ENCODE measurements at places on chromosomes 5 and 9. TPM values are rescaled to one million over a fixed set of nuclear protein-coding genes. Genes with fewer than 3 reads are reported as not detected.

DNA sequence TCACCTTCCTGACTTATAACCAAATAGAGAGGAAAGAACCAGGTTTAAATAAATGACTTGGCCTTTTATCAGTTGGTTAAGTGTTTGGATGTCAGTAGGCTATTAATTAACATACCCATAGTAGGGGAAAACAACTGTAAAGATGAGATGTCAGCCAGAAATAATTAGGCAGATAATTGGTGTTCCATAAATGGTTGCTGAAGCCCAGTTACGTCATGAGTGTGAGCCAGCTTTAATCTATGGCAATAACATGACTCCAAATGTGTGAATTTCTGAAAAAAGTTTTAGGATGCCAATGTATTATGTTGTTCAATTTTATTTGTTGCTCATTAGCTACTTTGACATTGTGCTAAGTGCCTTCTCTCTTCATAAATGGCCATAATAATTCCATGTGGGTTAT is 180.5 kb downstream of the FBXL7 start:
- no peaks in the 10 kb centered on the region for H3K36me3 ChIP-seq
- H3K4me1 ChIP-seq = no peaks in the 10 kb centered on the region
- no peak overlapping the region for H3K4me3 ChIP-seq
- no peak for DNase-seq
- no peak overlapping the region for H3K27ac ChIP-seq

GRCh38 chr5:132526974-132527564 is 16.3 kb downstream of the IL5 start:
- no peak overlapping the region for H3K4me3 ChIP-seq
- H3K27ac ChIP-seq = no peak overlapping the region
- no peaks in the 10 kb centered on the region for H3K4me1 ChIP-seq
- H3K27me3 ChIP-seq = no peaks in the 10 kb centered on the region
- DNase-seq = no peak

Gene CEL
- 0.32 TPM for total RNA-seq

- peak overlapping the region; percentile 24 for H3K4me3 ChIP-seq
- peaks cover 9% of the 10 kb centered on the region for H3K4me1 ChIP-seq
- peaks cover 6% of the 10 kb centered on the region for H3K27me3 ChIP-seq
These were observed 66.2 kb downstream of the FOXD1 start for GRCh38 chr5:73382401-73382740.

DNA sequence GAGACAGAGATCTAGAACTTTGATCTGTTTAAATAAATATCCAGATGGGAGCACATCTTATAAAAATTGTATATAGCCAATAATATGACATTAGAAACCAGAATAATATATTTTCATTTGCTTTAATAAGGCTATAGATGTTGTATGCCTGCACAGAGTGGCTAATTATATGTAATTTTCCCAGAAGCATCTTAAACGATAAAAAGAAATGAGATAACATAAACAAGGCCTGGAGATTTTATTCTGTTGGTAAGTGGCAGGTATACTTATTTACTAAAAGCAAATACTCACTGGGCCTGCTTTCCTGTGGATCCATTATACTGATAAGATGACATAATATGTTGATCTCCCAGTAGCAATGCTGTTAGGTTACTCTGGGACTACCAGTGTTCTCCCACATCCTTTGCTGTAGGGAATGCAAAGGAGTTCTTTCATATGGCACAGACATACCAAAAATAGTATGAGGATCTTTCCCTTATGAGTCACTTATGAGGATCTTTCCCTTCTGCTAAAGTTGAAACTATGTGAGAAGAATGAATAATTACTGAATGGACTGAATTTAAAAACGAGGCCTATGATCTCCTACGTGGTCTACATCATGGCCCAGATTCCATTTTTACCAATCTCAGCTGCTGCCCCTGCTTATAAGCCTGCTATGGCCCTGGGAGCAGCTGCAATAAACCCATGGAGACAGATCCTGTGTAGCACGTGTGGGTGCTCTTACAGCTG is 112.1 kb downstream of the NUDT12 start:
- H3K27ac ChIP-seq = no peak overlapping the region
- no peaks in the 10 kb centered on the region for H3K4me1 ChIP-seq
- no peak for DNase-seq
- H3K4me3 ChIP-seq = no peak overlapping the region

DNA sequence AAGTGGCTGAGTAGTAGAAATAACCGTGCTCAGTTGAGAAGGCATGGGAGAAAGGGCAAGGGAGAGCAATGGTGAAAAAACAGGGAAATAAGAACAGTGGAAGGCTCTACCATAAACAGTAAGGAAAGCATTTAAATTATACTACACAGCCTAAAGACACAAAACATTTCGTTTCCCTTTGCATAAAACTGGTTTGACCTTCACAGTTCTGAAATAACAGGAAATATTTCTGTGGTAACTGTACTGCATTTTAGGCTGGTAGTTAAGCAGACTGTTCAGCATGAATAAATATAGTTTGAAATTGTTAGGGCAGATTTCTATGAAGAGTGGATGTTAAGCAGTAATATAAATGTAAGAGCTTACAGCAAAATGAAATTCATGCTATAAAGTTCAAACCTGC is 147.5 kb downstream of the CSNK1G3 start:
- no peaks in the 10 kb centered on the region for H3K27me3 ChIP-seq
- no peak for DNase-seq
- no peaks in the 10 kb centered on the region for H3K4me1 ChIP-seq
- no peaks in the 10 kb centered on the region for H3K36me3 ChIP-seq

GRCh38 chr9:124660341-124660801 is 110.7 kb downstream of the NR6A1 start:
- no peaks in the 10 kb centered on the region for H3K27me3 ChIP-seq
- H3K36me3 ChIP-seq = no peaks in the 10 kb centered on the region
- DNase-seq = no peak
- no peaks in the 10 kb centered on the region for H3K4me1 ChIP-seq
- H3K4me3 ChIP-seq = peak overlapping the region; percentile 75
- H3K27ac ChIP-seq = no peak overlapping the region

Gene FOXD4L4
- total RNA-seq = 0.32 TPM

DNA sequence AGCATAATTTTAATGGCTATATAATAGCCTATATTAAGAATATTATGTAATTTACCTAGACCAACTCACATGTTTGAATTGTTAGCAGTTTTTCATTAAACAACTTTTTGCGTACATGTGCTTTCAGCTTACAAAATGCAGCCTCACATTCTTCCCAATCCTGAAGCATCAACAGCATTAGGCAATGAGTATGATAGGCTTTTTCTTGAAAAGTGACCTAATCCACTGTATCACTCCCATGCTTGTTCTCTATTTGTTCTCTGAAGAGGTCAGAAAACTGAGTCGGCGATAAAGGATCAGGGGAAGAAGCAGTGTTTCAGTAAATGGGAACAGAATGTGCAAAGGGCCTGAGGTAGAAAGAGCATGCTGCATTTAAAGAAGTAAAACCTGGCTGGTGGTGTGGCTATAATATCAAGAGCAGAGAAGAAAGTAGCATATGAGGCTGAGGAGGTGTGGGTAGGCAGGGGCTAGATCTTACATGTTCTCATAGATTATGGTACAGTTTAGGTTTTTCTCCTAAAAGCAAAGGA is 212.4 kb downstream of the SAXO1 start:
- no peaks in the 10 kb centered on the region for H3K36me3 ChIP-seq
- H3K27me3 ChIP-seq = no peaks in the 10 kb centered on the region
- no peak overlapping the region for H3K27ac ChIP-seq
- H3K4me3 ChIP-seq = no peak overlapping the region
- DNase-seq = no peak

Gene OTP
- not detected for total RNA-seq

GRCh38 chr5:103263054-103263453 is 4.5 kb downstream of the MACIR start:
- H3K4me1 ChIP-seq = no peaks in the 10 kb centered on the region
- no peak overlapping the region for H3K4me3 ChIP-seq
- H3K27me3 ChIP-seq = no peaks in the 10 kb centered on the region
- no peaks in the 10 kb centered on the region for H3K36me3 ChIP-seq

Gene MYMK
- total RNA-seq = not detected

GRCh38 chr5:154403234-154403633 is 42.6 kb upstream of the SAP30L start:
- no peaks in the 10 kb centered on the region for H3K4me1 ChIP-seq
- DNase-seq = no peak
- no peaks in the 10 kb centered on the region for H3K27me3 ChIP-seq
- H3K36me3 ChIP-seq = no peaks in the 10 kb centered on the region
- H3K27ac ChIP-seq = no peak overlapping the region

Data from breast epithelium (tissue), 4 donors.